ENCODE measurements at places on chromosomes 6 and 20. TPM values are rescaled to one million over a fixed set of nuclear protein-coding genes. Genes with fewer than 3 reads are reported as not detected.
A peak's percentile ranks its signal among the peaks of the same experiment; 100 is the strongest.

Gene FAM209B
- total RNA-seq = 0.59 TPM

Gene BNIP5
- total RNA-seq = not detected

Gene EDN3
- not detected for total RNA-seq

Gene CTCFL
- 14.2 TPM for total RNA-seq

DNA sequence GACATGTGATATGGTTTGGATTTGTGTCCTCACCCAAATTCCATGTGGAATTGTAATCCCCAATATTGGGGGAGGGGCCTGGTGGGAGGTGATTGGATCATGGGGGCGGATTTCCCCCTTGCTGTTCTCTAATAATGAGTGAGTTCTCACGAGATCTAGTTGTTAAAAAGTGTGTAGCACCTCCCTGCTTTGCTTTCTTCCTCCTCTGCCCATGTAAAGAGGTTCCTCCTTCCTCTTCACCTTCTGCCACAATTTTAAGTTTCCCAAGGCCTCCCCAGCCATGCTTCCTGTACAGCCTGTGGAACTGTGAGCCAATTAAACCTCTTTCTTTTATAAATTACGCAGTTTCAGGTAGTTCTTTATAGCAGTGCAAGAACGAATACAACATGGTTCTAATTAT, 2.1 kb upstream of the ZNF451 start:
- no peak for DNase-seq

GRCh38 chr6:63732336-63732735, 96.7 kb downstream of the PHF3 start:
- no peak for DNase-seq

- no peak for DNase-seq
Observed at GRCh38 chr6:81669445-81669844, 83.0 kb downstream of the TENT5A start.

DNA sequence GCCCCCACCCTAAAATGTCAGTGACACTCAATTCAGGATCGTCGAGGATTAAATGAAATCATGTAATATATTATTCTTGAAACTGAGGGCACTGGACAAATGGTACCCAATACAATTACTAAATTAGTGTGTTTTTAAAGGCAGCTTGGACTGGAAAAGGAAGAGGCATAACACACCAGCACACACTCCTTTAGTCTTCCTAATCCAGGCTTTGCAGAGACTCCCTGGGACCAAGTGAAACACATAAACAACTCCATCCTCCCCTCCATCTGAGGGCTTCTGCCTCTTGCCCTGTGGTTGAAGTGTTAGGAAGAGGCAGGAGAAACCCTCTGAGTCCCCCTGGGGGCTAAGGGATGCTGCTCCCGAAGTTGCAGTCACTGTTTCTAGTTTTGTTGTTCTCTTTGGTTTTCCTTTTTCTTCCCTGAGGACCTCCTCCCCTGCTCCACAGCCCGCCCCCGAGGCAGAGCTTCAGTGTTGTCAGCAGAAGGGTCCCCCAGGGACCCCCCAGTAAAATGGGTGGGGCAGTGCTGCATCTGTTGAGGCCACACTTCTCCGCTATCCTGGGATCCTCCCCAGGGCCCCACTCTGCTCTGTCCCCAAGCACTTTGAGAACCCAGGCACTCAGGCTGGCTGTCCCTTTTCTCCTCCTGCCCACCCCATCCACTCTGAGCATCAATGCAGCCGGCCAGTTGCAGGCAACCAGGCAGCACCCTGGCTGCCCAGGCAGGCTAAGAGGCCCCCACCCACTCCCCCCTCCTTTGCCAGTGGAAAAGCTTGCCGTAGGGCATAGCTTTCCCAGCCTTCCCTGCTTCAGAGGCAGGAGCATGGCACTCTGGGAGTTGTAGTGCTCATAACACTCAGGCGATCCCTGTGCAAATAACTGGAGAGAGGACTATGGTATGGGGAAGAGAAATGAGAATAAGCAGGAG, 5.9 kb downstream of the TMEM63B start:
- peak; percentile 84 for DNase-seq

DNA sequence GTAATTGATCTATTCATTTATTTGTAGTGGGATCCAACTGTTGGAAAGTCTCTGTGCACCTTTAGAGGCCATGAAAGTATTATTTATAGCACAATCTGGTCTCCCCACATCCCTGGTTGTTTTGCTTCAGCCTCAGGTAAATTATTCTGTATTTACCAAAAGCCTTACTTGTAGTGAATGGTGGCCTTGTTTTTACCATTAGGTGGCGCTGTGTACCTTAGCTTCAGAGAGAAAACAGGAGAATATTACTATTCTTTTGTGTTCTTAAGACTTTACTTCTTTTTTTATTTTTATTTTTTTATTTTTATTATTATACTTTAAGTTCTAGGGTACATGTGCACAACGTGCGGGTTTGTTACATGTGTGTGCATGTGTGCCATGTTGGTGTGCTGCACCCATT, 23.7 kb downstream of the PEX7 start:
- peak; percentile 36 for DNase-seq

DNA sequence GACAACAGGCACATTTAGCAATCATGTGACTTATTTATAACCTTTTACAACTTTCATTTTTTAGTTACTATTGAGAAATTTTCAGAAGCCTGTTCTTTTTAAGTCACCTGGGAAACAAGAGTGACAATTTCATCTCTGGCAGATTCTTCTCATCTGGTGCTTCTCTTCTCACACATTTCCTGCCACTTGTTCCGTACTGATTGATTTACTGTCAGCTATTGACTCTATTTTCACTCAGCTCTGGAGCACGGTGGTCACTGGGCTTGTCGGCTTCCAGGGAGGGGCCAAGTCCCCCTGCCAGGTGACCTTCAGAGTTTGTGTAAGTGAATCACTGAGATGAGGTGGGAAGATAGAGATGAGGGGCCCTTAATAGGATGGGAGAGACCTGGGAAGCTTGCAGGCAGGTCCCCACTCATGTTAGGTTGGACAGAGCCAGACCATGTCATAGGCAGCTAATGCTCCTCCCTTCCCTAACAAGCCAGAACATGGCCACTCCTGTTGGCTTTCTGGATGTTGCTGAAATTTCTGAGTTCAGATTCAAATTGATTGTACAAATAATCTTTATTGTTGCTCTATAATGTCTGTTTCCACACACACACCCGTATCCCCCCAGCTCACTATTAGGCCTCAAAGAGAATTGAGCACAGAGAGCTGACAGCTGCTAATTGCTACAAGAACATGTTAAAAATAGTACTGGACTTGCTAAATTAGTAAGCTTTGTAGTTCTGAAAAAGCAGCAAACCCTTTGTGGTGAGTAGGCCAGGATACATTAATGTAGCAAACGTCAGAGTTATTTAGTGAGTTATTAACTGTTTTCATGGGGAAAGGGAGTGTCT, 13.3 kb downstream of the DUSP22 start:
- no peak for DNase-seq

GRCh38 chr20:20580139-20580538, 132.3 kb downstream of the RALGAPA2 start:
- no peak for DNase-seq

Data from H7 (cell line).